ENCODE measurements at places on chromosomes 12 and 14. TPM values are rescaled to one million over a fixed set of nuclear protein-coding genes. Genes with fewer than 3 reads are reported as not detected.

The CLEC9A gene
- not detected for total RNA-seq

The CCDC184 gene
- total RNA-seq, result 4.8 TPM

The WNT1 gene
- total RNA-seq, result not detected

The CLEC4A gene
- not detected for total RNA-seq

The GLT1D1 gene
- total RNA-seq, result 1.8 TPM

The METTL25 gene
- 21.9 TPM for total RNA-seq

The RFC5 gene
- 18.6 TPM for total RNA-seq

The RNASE3 gene
- not detected for total RNA-seq

The INSM2 gene
- total RNA-seq, result not detected

The KMT2D gene
- total RNA-seq, result 18.2 TPM

The CIROP gene
- total RNA-seq, result not detected

The LTB4R gene
- total RNA-seq, result 5.1 TPM

The C3AR1 gene
- total RNA-seq, result 1.2 TPM

The IL22 gene
- not detected for total RNA-seq

The B4GALNT1 gene
- total RNA-seq, result 0.97 TPM

The CDCA4 gene
- 13.6 TPM for total RNA-seq

The SLC39A5 gene
- total RNA-seq, result 187 TPM

The ETV6 gene
- total RNA-seq, result 8.8 TPM

The BDKRB1 gene
- 15.3 TPM for total RNA-seq

The AQP2 gene
- total RNA-seq, result 0.08 TPM

The HOXC11 gene
- total RNA-seq, result 1.5 TPM

The KRT82 gene
- total RNA-seq, result not detected

The KRT78 gene
- total RNA-seq, result not detected

The RBP5 gene
- 11.1 TPM for total RNA-seq

The TUNAR gene
- not detected for total RNA-seq

The RTL1 gene
- 2.6 TPM for total RNA-seq

The SLCO1B1 gene
- 33.4 TPM for total RNA-seq

The PGAM5 gene
- 19.7 TPM for total RNA-seq

Measured in hepatocyte (in vitro differentiated cells).